Astrocyte of the hippocampus (primary cell): ENCODE measurements at places on chromosomes 16 and 17.

GRCh38 chr17:18980682-18981334 is 23.8 kb downstream of the FAM83G start:
- DNase-seq, result peak; percentile 68

- no peak for DNase-seq
These were observed 237.7 kb downstream of the CDH13 start for GRCh38 chr16:82864332-82865040.

GRCh38 chr16:56506941-56507340 is 12.9 kb downstream of the BBS2 start:
- DNase-seq, result peak; percentile 67

DNA sequence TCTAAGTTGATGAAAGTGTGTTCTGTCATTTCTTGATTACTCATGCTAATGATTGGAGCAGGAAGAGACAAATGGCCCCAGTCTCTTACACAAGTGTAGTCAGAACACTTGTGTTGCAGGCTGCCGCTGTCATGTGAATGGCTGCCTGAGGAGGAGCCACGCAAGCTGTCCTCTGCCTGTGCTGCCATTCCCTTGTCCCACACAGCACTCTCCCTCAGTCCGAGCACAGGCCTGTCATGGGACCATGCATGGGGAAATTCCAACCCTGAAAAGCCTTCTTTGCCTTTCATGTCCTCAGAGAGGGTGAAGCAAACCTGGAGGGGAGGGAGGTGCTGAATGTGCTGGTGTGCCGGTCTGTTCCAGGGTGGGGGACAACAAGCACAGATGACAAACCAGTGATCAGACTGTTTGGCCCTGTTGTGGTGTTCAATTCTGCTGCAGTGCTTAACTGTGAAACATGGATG is 109.4 kb downstream of the MRTFB start:
- DNase-seq, result no peak

DNA sequence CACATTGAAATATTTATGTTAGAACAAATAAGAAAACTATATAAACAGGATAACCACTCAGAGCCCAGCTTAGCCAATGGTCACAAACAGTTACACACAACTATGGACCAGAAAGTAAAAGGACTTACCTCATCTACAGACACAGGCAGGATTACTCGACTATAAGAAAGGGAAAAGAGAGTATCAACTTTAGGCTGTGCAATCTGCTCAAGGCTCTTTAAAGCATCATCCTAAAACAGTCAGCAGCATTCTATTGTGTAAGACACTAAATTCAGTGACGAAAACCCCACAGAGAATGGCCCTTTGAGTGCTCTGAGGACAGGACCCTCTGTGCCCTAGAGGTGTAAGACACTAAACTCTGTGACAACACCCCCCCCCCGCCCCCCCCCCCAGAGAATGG is 4.2 kb downstream of the PITPNA start:
- DNase-seq, result no peak

GRCh38 chr16:11716336-11716735 is 26.3 kb downstream of the TXNDC11 start:
- no peak for DNase-seq

- DNase-seq, result no peak
These were observed 206.1 kb downstream of the ABCC12 start for GRCh38 chr16:47949714-47950113.

- no peak for DNase-seq
These were observed 264.0 kb upstream of the CCL2 start for GRCh38 chr17:33990943-33991706.

DNA sequence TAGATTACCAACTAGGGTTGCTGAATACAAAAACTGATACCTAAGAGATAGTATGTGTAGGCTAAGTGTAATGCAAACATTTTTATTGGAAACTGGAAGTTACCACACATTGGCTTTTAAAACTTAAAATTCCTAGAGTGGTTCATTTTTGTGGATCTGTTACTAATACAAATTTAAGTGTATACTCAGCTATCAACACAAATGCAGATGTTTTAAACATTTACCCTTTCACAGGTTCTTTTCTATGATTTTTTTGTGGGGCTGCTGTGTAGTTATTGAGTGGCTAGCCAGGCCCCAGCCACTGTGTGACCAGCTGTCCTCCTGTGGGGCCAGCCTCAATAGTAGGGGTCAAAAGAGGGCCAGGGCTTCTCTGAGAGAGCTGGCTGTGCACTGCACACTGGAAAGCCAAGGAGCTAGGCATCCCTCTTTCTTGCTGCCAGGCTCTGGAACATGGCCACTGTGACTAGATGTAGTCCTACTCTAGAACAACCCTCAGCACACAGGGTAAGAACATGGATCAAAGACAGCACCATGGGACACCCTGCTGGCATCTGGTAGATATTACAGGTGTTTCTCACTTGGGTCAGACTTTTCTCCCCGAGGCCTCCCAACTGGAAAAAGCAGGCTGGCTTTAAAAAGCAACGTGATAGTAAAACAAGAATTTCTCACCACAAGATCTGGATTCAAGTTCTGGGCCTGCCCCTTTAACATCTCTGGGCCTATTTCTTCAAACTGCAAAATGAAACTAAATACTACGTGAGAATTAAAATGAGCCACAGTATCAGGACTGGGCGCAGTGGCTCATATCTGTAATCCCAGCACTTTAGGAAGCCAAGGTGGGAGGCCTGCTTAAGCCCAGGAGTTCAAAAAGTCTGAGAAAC is 7.3 kb upstream of the VEZF1 start:
- peak; percentile 89 for DNase-seq

- peak; percentile 5 for DNase-seq
These were observed 65.0 kb downstream of the PARN start for GRCh38 chr16:14564861-14565687.

DNA sequence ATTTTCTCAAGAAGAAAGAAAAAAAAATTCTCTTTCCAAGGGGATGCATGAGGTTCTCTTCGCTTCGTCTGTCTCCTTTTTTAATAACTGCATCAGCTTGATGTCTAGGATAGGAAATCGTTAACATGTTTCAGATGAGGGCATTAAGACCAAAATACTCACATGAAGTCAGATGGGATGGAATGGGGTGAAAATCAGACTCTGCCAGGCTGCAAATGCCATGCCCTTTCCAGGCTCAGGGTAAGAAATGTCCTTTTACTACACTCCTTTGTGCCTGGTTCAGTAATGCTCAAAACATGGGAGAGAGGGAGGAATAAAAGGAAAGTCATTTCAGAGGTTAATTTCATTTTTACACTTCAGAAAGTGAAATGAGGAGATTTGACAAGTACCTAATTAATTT is 21.7 kb upstream of the ERCC4 start:
- DNase-seq, result no peak

- no peak for DNase-seq
These were observed 1.7 kb downstream of the SLC52A1 start for GRCh38 chr17:5033352-5034015.

- peak; percentile 25 for DNase-seq
These were observed 91.3 kb downstream of the SOCS1 start for GRCh38 chr16:11164482-11165270.

GRCh38 chr17:72569148-72569946 is 448.5 kb downstream of the SOX9 start:
- DNase-seq, result peak; percentile 58

- DNase-seq, result no peak
These were observed 72.5 kb upstream of the PLCG2 start for GRCh38 chr16:81706327-81707295.

DNA sequence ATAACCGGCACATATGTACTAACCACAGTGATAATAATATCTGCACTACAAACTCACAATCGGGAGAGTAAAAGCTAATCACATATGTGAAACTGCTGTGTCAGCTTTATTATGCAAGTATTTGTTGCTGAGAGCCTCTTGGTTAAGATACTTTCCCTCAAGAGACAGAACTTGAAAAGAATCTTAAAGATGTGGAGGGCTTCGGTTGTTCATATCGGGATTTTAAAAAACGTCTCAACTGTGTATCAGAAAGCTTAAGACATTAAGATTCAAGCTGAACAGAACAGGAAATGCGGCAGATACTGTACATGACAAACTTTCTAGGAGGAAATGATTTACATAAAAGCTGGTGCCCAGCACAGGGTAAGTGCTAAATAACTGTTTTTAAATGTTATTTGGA is 27.5 kb upstream of the HLF start:
- no peak for DNase-seq

- no peak for DNase-seq
These were observed 32.0 kb downstream of the FANCA start for GRCh38 chr16:89784406-89784805.

DNA sequence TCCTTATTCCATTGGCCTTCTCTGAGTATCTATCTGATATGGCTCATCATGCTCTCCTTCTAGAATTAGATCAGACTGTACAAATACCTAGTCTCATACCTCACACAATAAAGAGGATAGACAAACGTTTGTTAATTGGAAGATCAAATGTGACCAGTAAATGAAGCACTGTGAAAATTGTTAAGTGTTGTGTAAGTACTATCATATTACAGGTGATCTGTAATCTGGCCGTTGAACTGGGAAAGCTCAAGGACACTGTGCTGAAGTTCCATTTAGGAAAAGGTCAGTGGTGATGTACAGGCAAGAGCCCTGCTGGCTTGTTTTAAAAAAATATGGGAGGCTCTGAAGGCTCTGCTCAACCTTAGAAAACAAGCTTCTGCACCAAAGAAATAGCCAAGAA is 38.5 kb upstream of the CORO6 start:
- DNase-seq, result no peak

- DNase-seq, result no peak
These were observed 818 bp downstream of the TPPP3 start for GRCh38 chr16:67392301-67393059.

GRCh38 chr17:32492648-32493289 is 6.0 kb downstream of the CDK5R1 start:
- no peak for DNase-seq

DNA sequence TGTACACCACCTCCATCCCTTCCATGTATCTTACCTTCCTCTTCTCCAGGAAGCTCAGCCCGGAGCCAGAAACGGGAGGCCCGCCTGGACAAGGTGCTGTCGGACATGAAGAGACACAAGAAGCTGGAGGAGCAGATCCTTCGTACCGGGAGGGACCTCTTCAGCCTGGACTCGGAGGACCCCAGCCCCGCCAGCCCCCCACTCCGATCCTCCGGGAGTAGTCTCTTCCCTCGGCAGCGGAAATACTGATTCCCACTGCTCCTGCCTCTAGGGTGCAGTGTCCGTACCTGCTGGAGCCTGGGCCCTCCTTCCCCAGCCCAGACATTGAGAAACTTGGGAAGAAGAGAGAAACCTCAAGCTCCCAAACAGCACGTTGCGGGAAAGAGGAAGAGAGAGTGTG is 756 bp upstream of the MVP start:
- no peak for DNase-seq

GRCh38 chr17:2719861-2720260 is 8.3 kb upstream of the CLUH start:
- DNase-seq, result no peak

GRCh38 chr17:37291351-37291750 is 84.4 kb upstream of the C17orf78 start:
- DNase-seq, result no peak

GRCh38 chr16:66832661-66833305 is 2.0 kb upstream of the NAE1 start:
- DNase-seq, result no peak

- DNase-seq, result no peak
These were observed 4.2 kb upstream of the MAFG start for GRCh38 chr17:81931557-81932332.

DNA sequence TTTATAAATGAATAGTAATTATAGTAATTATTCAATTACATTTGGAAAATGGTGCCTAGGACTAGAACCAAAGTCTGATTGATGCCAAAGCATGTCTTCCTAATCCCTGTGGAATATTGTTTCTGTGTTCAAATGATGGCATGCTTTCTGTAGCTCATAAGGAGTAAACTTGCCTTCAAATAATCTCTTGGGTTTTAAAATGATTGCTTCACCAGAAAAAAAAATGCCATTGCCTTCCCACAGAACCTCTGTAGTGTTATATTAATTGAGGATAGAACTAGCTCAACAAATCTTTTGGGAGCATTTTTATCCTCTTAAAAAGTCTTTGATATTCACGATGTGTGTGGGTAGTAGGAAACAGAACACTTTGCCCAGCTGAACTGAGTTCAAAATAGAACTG is 7.7 kb upstream of the TMEM100 start:
- no peak for DNase-seq

GRCh38 chr16:79339863-79340262 is 260.7 kb downstream of the MAF start:
- no peak for DNase-seq

DNA sequence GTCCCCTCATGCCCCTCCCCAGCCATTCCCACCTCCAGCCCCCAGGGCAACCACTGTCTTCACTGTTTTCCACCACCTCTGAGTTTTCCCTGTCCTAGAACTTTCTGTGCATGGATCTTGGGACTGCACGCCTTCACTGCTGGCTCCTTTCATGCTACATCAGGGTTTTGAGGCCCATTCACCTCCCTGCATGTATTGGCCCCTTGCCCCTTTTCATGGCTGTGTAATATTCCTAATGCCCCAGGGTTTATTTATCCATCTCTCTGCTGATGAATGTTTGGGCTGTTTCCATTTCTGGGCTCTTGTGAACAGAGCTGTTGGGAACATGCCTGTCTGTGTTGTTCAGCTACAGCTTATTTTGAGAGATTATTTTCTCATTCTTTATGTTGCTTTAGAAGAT is 205.0 kb downstream of the RBFOX3 start:
- no peak for DNase-seq

- DNase-seq, result no peak
These were observed 26.0 kb downstream of the ABCC6 start for GRCh38 chr16:16197331-16197730.

DNA sequence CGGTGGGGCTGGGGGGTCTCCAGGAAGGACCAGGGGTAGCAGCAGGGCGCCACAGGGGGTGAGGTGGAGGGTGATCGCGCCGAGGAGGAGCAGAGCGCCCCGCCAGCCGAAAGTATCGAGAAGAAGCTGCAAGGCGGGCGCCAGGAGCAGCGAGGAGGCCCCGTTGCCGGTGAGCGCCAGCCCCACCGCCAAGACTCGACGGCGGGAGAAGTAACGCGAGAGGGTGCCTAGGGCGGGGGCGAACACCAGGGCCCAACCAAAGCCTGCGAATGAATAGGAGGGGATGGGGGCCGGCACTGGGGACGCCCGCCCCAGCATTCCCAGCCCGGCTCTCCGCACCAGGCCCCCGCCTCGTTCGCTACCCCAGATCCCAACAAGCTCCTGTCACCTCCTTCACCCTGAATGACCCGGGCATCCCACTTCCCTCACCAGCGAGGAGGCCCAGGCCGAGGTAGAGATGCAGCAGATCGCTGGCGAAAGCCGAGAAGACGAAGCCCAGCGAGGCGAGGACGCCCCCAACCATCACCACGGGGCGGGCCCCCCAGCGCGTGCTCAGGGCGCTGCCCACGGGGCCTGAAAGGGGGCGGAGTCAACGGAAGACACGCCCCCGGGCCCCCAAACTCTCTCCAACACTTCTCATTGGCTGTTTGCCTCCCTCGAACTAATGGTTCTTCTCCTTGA is 1.3 kb downstream of the SLC16A11 start:
- DNase-seq, result no peak

GRCh38 chr16:49600536-49600935 is 226.9 kb downstream of the C16orf78 start:
- no peak for DNase-seq

GRCh38 chr16:26295625-26296304 is 604.0 kb downstream of the HS3ST4 start:
- no peak for DNase-seq
